ENCODE measurements at places on chromosomes 2 and 18.

- no peak for DNase-seq
Measured at GRCh38 chr2:36170805-36171204, 184.8 kb upstream of the CRIM1 start.

GRCh38 chr2:236511266-236511665 lies 58.4 kb upstream of the ACKR3 start:
- no peak for DNase-seq

DNA sequence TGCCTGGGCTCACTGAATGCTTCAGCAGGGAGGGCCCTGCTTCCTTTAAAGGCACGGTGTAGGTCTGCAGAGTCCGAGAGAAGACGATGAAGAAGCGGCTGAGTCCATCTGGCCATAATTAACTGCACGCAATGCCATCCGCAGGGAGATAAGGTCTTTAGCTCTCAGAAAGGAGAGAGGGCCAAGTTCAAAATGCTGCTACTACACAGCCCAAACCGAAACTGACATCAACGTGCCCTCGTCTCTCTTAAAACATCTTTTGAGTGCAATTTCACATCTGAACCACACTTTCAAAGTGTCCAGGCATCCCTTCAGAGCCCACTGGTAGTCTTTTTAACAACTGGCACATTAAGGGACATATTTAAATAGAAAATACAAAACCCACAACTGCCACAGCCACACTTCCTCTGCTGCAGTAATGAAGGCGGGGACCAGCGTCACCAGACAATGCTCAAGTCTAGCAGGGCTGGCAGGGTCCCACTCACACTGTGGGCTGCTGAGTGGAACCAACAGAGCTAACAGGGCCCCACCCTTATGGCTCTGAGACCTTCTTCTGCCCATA lies 35.8 kb downstream of the ST3GAL5 start:
- DNase-seq: no peak

GRCh38 chr2:213065583-213066442 lies 85.6 kb downstream of the IKZF2 start:
- DNase-seq: peak; percentile 6

DNA sequence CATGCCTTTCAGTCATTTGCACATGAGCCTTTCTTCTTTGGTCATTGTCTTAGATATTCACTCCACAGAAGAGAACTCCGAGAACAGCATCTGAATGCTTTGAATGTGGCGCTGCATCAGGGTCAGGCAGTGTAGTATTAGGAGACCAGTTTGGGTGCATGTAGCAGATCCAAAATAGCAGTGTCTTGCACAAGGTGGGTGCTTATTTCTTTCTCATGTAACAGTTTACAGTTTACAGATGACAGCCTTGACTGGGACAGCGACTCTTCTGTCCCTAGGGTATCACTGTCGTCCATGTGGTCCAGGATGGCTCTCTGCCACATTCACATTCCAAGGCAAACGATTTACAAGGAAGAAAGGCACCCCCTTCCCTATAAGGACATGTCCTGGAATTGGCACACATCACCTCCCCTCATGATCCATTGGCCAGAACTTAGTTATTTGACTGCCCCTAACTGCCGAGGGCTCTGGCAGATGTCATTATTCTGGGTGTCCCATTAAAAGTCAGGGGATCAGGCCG lies 101.0 kb downstream of the STPG4 start:
- DNase-seq: no peak

- no peak for DNase-seq
Measured at GRCh38 chr2:38097258-38097987, 21.5 kb upstream of the CYP1B1 start.

- DNase-seq: no peak
Measured at GRCh38 chr18:51438797-51439350, 241.4 kb upstream of the MEX3C start.

- no peak for DNase-seq
Measured at GRCh38 chr2:106764614-106765013, 121.4 kb downstream of the ST6GAL2 start.

GRCh38 chr2:111903930-111904439 lies 5.6 kb downstream of the MERTK start:
- no peak for DNase-seq

DNA sequence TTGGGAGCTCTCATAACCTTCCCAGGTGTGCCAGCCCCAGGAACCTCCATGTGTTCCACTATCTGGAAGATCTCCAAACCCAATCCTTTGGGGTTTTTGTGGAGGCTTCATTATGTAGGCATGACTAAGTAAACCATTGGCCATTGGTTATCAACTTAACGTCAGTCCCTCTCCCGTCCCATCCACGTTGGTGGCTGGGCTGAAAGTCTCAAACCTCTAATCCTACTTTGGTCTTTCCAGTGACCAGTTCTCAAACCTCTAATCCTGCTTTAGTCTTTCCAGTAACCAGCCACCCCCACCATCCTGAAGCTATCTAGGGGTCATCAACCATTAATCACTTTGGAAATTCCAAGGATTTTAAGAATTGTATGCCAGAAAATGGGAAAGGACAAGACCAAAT lies 704.7 kb upstream of the TMEFF2 start:
- DNase-seq: no peak

- no peak for DNase-seq
Measured at GRCh38 chr2:134372611-134373131, 118.8 kb downstream of the MGAT5 start.

GRCh38 chr18:31679791-31680432 lies 4.5 kb downstream of the B4GALT6 start:
- DNase-seq: no peak

- no peak for DNase-seq
Measured at GRCh38 chr2:42443718-42444399, 49.9 kb downstream of the KCNG3 start.

Data from endothelial cell (in vitro differentiated cells).